Activated T-helper 2 cell treated with anti-CD3 and anti-CD28 coated beads, Interferon-gamma antibody, Interleukin-2, Interleukin-4, amounts not matched to agents 10 μg/mL and 5 μg/mL and 100 μg/mL, durations not matched to agents 14 hours and 24 hours and 36 hours (primary cell): ENCODE measurements at places on chromosomes 6 and 20. TPM values are rescaled to one million over a fixed set of nuclear protein-coding genes. Genes with fewer than 3 reads are reported as not detected.
A peak's percentile ranks its signal among the peaks of the same experiment; 100 is the strongest.

DNA sequence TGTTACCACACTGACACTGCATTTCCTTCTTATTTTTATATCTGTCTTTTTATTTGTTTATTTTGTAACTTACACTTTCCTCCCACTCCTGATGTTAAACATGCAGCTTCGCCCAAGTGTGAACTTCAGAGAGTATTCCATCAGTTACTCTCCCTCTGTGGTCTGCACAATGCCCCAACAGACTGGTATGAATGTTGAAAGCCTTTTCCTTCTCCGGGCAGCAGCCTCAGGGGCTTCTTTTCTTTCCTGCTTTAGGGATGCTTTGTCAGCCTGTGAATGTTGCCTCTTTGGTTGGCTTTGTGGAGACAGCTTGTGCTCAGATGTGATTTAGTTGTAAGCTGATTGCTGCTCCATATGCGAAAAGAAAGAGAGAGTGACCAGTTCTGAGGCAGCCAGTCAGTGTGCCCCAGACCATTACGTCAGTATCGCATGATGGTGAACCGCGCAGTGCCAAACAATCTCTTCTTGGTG is 44.0 kb downstream of the SMPDL3A start:
- H3K4me1 ChIP-seq = no peaks in the 10 kb centered on the region
- H3K4me3 ChIP-seq = no peak overlapping the region
- no peaks in the 10 kb centered on the region for H3K36me3 ChIP-seq
- peaks cover 15% of the 10 kb centered on the region for H3K27me3 ChIP-seq

DNA sequence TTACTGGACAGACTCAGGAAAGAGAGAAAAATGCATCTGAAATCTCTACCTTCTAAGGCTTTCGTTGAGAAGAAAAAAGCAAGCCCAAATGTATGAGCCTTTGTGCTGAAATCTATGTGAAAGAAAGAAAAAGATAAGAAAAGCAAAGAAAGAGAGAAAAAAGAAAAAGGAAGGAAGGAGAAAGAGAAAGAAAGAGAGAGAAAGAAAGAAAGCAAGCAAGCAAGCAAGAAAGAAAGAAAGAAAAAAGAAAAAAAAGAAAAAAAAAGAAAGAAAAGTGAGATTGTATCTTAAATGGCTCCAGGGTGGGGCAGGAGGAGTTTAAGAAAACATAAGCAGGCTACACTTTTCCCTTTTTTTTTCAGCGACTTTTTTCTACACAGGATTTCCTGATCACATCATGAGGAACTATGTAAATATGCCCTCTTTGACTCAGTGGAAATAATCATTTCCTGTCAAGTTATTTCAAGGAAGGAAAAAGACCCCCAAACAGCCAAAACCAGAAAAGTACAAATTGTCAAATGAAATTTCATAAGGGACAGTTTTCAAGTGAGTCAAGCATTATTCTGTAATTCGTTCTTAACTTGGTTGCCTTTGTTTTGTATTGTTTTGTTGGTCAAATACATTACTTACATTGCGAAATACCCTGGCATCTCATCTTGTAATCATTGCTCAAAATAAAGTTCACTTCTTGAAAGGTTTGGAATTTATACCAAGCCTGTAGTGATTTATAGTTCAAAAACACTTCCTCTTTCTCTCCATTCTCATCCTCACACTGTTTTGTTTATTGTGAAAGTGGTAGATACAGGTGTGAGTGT is 79.5 kb upstream of the RNF217 start:
- DNase-seq = no peak
- H3K27ac ChIP-seq = peak overlapping the region; percentile 9
- H3K4me3 ChIP-seq = no peak overlapping the region
- peaks cover 5% of the 10 kb centered on the region for H3K27me3 ChIP-seq

DNA sequence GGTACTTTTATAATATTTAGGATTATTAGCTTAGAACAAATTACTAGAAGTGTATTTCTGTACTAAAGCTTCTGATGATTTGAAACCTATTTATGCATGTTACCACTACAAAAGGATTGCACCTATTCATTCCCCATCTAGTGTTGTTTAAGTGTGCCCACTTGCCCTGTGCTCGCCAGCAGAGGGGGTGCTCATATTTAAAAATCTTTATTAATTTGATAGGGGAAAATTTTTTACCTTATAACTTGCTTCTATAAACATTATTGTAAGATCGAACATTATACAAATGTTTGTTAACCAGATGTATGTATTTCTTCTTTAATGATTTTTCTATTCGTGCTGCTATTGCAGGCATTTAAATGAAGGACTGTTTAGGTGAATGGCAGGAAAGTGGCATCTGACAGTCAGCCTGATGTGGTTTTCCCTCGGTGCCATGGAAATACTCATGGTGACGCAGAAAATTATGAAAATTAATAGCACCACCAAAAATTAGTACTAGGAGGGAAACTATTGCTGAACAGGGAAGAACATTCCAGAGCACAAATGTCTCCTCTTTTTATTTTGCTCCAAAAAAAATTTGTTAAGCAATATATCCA is 44.1 kb upstream of the FNDC1 start:
- H3K27ac ChIP-seq = no peak overlapping the region
- no peak for DNase-seq
- no peaks in the 10 kb centered on the region for H3K36me3 ChIP-seq
- H3K4me1 ChIP-seq = no peaks in the 10 kb centered on the region
- no peak overlapping the region for H3K4me3 ChIP-seq

ENTPD6 gene
- 48.8 and 49.1 TPM in 2 replicates for total RNA-seq

DNA sequence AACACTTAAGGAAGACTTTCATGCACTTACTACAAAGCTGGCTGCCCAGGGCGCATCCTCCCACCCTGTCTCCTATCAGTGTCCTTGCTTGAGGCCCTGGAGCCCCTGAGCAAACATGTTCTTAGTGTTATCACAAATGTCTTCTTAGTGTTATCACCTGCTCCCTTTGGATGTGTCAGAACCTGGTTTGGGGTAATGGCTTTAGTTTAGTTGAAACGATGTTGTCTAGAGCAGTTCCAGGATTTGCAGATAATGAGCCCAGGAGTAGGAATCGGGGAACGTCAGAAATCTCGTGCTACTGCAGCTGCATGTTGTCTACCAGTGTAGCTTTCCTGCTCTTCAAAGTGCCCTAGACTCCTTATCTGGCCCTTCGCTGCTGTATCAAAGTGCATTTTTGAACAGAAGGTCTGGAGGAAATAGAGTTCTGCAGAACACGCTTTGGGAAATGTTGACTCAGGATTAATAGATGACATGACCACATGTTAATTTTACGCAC is 69.6 kb downstream of the PHACTR2 start:
- H3K27me3 ChIP-seq = no peaks in the 10 kb centered on the region
- no peaks in the 10 kb centered on the region for H3K4me1 ChIP-seq
- no peaks in the 10 kb centered on the region for H3K36me3 ChIP-seq
- no peak overlapping the region for H3K4me3 ChIP-seq
- H3K27ac ChIP-seq = no peak overlapping the region

NRM gene
- total RNA-seq = 23.1 and 24.2 TPM in 2 replicates
